ENCODE measurements at places on chromosomes 3 and 15.

- no peak for DNase-seq
These were observed 16.8 kb upstream of the FBLN2 start for GRCh38 chr3:13532085-13532484.

- DNase-seq = no peak
These were observed 265.0 kb downstream of the IL20RB start for GRCh38 chr3:137222736-137223225.

- DNase-seq = no peak
These were observed 279.8 kb downstream of the RORA start for GRCh38 chr15:60949039-60949977.

DNA sequence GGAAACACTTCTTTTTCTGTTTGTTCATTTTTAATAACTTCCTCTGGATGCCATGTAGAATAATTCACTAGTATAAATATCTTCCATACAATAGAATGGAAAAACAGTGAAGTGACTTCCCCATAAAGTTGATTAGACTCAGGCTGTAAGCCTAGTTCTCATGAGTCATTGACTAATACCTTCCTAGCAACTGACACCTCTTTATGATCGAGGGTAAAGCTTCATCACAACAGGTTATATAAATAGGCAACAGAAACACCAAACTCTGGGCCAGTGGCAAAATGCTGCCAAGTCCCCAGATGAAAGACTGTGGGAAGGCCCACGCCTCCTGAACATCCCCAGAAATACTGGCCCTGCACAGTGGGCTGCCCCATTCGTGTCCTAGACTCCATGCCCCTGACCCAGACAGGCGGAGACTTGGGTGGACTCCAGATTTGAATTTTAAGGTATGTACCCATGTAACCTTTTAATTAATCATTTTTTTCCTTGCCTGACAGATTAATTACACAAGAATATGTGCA lies 71.3 kb upstream of the TBC1D23 start:
- DNase-seq = no peak

- no peak for DNase-seq
These were observed 37.6 kb upstream of the LRIG1 start for GRCh38 chr3:66538390-66538789.

GRCh38 chr15:90053685-90054466 lies 48.4 kb downstream of the IDH2 start:
- DNase-seq = no peak

DNA sequence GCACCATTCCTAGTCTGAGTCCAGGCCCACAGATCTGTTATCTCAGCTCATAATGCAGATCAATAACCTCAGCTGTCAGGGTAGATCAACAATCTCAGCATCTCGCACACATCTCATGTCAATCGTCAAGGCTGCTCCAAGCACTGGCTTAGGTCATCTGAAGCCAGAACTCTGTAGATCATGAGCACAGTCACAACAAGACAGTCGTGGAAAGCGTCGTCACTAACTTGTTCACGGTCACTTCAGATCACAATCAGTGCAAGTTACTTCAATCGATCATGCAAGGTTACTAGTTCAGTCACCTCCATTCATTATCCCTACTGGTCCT lies 71.8 kb downstream of the RBPMS2 start:
- DNase-seq = no peak

- DNase-seq = no peak
These were observed 32.8 kb downstream of the NCEH1 start for GRCh38 chr3:172678068-172678467.

GRCh38 chr3:37819591-37819990 lies 42.1 kb upstream of the CTDSPL start:
- DNase-seq = no peak

- no peak for DNase-seq
These were observed 460.2 kb downstream of the GBE1 start for GRCh38 chr3:81301230-81301629.

DNA sequence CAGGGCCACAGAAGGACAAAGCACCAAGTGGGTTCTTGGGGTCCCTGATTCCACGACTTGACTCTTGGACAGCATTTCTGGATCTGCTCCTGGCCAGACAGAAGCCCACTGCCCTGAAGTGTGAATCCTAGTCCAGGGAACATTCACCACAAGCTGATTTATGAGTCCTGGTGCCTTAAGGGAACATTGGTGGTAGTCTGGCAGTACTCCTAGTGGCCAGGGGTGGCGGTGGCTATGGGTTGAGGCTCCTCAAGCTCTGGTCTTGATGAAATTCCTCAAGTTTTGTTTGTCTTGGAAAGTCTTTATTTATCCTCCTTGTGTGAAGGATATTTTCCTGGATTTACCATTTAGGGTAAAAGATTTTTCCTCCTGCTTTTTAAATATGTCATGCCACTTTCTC lies 307.5 kb downstream of the PYDC2 start:
- DNase-seq = no peak

DNA sequence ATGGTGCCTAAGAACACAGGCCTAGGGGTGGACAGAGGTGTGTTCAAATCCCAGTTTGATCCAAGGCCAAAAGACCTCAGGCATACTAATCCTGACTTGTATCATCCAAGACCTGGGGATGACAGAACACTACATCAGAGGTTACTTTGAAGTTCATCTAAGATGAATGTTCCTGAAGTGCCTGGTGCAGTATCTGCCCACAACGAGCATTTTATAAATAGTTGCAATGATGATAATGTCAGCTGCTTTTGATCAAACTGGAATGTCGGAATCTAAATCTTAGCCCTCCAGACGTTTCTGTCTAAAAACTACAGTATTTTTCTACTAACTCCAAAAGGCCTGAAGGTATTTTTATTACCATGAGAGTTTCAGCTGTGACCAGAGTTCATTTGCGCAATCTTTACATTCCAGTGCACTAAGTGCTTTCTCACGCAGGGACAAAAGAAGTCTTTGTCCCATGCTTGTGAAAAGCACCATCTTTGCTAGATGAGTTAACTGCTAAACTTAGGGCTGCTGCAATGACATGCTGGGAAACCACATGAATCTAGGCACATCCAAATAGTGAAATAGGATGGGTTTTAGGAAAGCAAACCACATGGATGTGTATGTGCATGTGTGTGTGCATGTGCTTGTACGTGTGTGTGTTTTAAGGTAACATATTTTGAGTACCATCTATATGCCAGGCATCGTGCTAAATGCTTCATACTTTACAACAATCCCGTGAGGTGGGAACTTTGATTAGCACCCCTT lies 18.1 kb downstream of the ANXA2 start:
- DNase-seq = no peak

GRCh38 chr15:89307046-89307587 lies 27.5 kb downstream of the POLG start:
- DNase-seq = no peak

DNA sequence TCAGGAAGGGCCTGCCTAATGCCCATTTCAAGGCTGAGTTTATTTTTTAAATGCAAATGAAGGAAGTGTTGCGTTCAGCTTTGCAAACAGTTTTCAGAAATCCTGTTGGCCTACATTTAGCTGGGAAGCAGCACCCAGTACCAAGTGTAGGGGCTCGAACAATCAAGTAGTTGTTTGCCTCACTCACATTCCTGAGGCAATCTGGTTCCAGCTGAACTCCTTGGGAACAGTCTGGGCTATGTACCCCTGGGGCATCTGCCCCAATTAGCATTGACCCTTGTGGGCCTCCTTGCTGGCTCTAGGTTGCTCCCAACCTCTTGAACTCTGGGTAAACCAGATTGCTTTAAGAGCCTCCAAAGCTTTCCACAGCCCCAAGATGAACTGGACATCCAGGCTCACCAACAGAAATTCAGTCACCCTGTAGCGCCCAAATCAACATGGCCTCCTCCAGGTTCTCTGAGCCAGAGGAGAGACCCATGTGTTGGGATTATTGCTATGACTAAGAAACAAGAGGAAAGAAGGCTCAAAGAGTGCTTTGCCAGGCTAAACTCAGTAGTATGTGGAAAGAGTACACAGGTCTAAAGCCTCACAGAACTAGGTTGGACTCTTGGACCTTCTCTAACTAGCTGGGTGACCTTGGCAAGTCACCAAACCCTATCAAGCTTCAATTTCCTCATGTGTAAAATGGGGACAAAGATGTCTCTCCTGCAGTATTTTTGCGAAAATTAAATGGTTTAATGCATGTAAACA lies 532.7 kb downstream of the SOX2 start:
- no peak for DNase-seq

DNA sequence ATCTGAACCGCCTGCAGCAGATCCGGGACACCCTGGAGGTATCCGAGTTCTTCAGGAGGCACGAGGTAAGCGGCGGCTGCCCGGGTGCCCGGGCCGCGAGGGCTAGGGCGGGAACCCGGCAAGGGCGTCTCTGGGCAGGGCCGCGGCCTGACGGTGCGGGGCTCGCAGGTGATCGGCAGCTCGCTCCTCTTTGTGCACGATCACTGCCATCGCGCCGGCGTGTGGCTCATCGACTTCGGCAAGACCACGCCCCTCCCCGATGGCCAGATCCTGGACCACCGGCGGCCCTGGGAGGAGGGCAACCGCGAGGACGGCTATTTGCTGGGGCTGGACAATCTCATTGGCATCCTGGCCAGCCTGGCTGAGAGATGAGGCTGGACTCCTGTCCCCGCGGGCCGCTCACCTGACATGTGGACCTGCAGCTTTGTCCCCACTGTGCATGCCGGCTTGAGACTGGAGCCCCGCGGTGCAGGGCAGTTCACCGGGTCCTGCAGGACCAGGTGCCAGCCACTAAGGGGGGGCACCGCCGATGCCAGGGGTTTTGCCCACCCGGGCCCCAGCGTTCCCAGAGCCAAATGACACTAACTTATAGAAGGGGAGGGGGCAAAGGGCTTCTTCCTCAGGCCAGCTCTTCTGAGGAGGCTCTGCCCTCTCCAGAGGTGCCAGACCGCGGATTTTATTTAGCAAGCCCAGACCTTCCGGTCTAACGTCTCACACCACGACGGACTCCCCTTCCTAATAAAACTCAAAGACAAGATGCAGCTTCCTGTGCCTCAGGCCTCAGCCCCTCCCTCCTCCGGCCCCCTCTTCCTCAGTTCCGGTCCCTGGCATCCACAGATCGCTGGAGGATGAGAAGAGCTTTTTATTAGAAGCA lies 9.4 kb downstream of the ITPKA start:
- no peak for DNase-seq

DNA sequence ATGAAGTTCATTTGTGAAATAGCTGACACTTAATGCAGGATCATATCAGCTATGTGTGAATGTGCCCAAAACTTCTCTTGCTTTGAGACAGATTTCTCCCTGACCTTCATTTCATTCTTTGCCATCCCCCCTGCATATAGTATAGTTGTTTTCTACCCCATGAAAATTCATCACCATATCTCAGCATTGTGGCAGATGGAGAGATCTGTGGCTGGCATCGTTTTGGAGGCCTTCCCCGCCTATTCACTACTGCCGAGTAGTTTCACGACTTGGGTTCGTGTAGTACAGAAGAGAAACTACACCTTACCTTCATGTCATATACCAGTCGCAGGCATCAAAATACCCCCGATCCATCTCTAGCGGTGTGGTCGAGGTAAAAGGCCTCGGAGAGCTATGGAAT lies 66.2 kb upstream of the SELENOK start:
- no peak for DNase-seq

DNA sequence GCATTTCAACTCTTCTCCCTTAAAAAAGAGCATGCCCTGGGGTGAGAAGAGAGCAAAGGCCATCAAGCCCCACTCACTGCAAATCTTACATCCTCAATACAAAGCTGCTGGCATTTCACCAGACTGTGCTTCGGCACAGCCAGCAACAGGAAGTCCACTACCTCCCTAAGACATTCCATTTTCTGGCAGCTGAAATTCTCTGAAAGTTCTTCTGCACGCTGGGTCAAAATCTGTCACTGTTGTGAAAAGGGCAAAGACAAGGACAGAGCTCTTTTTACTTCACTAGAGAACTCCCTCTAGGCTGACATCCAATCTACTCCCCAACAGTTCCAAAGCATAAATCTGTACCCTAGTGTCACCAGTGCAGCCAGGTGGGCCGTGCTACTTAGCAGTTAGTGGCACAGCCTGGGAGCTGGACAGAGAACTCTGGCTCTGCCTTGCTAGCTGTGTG lies 6.3 kb downstream of the MTMR10 start:
- DNase-seq = no peak

DNA sequence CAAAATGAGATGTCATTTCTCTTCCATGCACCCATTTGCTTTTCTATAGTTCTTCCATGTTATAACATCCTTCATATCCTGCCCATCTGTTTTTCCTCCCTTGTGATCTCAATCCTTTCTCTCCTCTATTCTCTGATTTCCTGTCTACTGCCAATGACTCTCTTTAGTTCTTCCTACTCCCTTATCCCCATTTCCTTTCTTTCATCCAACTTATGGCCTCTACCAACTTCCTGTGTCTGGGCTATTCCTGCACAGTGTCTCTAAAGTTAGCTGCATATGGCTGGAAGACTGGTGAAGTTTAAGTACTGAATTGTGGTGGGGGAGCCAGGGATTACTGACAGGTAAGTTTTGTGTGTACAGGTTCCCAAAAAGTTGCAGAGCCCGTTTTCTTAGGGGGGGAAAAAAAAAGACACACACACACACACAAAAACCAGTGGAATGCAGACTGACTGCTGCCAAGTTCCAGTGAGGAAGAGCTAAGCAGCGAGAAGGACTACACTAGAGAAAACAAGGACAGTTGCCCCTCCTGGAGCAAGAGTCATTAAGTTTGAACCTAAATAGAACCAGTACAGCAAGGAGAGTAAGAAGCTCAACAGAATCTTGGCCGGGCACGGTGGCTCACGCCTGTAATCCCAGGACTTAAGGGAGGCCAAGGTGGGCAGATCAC lies 28.8 kb downstream of the XRN1 start:
- DNase-seq = no peak

- no peak for DNase-seq
These were observed 336.3 kb upstream of the CFAP20DC start for GRCh38 chr3:59386165-59386564.

GRCh38 chr15:77415450-77416147 lies 4.3 kb downstream of the PEAK1 start:
- no peak for DNase-seq

GRCh38 chr15:94059013-94059587 lies 172.3 kb upstream of the MCTP2 start:
- no peak for DNase-seq

GRCh38 chr3:129722527-129722926 lies 116.1 kb upstream of the PLXND1 start:
- DNase-seq = no peak

DNA sequence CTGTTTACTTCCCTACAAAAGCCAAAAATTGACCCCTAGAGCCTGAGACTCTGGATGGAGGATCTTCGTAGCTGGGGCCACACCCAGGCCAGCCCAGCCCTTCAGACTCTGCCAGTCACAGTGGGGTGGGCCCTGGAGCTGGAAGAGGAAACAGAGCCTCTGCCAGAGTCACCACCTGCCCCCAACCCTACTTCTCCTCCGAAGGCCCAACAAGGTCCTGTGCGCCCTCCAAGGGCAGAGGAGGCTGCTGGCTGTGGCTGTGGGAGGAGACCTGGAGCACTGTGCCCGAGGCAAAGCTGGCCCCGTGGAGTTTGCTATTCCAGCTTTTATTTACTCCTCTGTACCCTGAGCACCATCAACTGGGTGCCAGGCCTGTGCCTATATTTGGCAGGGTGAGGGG lies 19.0 kb downstream of the CISH start:
- DNase-seq = no peak

- no peak for DNase-seq
These were observed 28.6 kb downstream of the TFDP2 start for GRCh38 chr3:142120707-142121106.

All from CD8-positive, alpha-beta T cell (primary cell).